ENCODE measurements at places on chromosomes 4 and X. TPM values are rescaled to one million over a fixed set of nuclear protein-coding genes. Genes with fewer than 3 reads are reported as not detected.

Gene UGT2A1
- not detected for total RNA-seq

Gene C1QTNF7
- 0.91 TPM for total RNA-seq

Gene CENPVL3
- not detected for total RNA-seq

Gene PARM1
- total RNA-seq, result 3.0 TPM

Gene CTSO
- 25.8 TPM for total RNA-seq

Gene FOXP3
- 0.07 TPM for total RNA-seq

Data from smooth muscle cell of the pulmonary artery (primary cell).